ENCODE measurements at places on chromosomes 6 and 20.

GRCh38 chr6:131754715-131755567 is 44.1 kb upstream of the CTAGE9 start:
- DNase-seq, result no peak

GRCh38 chr20:36384022-36384619 is 78.0 kb downstream of the DLGAP4 start:
- DNase-seq, result no peak

DNA sequence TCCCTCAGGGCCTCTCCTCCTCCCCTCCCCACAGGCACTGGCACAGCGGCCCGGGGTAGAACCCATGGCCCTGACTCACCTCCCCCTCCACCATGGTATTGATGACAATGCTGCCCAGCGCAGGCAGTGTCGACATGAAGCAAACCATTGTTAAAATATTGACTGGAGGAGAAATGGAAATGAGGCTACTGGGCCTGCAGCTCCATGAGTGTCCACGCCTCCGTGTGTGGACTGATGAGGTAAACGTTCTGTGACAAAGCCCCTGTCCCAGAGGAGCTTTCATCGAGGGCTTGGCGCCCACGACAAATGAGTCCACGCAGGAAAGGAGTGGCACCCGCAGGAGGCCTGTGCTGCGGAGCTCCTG is 402.7 kb downstream of the TAF4 start:
- DNase-seq, result no peak

- no peak for DNase-seq
Observed at GRCh38 chr6:161578478-161578877, 304.6 kb upstream of the AGPAT4 start.

DNA sequence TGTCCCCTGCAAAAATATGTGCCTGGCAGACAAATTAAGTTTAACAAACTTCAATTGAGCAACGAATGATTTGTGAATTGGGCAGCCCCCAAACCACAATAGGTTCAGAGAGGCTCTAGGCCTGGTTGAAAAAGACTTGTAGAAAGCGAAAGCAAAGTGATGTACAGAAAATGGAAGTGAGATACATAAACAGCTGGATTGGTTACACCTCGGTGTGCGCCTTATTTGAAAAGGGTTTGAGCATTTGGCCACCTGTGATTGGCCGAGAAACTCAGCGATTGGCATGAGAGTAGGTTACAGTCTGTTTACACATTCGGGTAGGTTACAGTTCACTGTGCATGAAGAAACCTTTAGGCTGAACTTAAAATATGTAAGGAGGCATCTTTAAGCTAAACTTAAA is 136.9 kb downstream of the CD83 start:
- no peak for DNase-seq

DNA sequence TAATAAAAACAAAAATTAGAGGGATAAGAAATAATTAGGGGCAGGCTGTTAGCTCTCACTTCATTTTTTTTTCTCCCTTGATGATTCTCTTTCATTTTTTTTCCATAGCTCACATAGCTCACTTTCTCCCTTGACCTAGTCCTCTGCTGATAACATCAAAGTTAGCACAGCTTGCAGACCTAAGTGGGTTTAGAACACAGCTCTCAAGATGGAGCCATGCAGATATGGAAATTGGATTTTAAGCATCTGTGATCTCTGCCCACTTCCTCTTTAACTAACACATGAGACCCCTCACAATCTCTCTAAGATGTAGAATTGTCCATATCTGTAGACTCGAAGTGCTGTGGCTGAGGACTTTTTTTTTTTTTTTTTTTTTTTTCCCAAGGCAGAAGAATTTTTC is 257.1 kb downstream of the SOX4 start:
- DNase-seq, result no peak

DNA sequence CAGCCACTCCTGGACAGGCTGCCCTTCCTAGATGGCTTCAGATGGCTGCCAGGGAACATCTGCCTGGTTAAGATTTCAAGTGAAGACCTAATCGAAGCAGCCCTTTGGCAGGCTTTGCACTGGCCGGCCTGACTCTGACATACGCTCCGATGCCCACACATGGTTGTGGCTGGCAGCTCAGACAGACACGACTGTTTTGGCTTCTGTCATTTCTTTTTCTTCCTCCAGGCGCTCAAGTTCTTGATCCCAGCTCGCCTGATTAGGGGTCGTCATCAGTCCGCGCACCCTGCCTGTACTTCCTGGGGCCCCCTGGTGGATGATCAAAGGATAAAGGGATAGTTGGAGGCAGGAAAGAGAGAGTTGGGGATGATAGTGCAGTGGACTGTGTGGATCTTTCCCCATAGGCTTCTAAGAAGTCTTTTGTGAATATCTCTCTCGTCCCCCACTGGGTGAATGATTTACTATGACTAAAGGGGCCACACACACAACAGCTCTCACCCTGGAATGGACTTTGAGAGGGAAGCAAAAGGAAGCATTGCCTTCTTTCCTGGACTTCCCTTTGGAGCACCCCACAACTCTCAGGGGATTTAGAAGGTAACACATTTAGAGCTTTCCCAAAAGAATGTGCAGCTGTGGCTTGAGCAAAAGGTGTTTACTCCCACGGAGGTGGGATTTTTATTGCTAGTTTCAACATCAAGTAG is 21.4 kb upstream of the TRAM2 start:
- DNase-seq, result no peak

DNA sequence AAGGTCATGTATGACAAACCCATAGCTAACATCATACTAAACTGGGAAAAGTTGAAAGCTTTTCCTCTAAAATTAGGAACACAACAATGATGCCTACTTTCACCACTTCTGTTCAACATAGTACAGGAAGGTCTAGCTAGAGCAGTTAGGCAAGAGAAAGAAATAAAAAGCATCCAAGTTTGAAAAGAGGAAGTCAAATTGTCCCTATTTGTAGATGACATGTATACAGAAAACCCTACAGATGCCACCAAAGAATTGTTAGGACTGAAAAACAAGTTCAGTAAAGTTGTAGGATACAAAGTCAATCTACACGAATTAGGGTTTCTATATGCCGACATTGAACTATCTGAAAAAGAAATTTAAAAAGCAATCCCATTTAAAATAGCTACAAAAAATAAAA is 89.4 kb upstream of the GLP1R start:
- DNase-seq, result no peak

Measured in GM06990 (cell line).